IMR-90 (cell line): ENCODE measurements at places on chromosomes 7 and 10. TPM values are rescaled to one million over a fixed set of nuclear protein-coding genes. Genes with fewer than 3 reads are reported as not detected.

DNA sequence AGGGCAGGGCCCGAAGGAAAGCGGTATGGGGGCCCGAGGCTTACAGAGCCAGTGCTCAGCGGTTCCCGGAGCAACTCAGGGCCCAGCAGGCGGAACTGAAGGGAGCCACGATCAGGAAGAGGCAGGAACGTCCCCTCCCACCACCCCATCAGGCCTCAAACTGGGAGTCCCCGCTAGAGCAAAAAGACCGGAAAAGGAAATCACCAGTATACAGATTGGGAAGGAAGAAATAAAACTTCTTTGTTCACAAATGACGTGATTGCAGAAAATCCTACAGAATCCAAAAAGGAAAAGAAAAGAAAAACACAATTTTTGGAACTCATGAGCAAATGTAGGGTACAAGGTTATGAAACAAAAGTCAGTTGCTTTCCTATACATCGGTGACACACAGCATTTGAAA lies 21.6 kb upstream of the ZFAND2A start:
- no peaks in the 10 kb centered on the region for H3K36me3 ChIP-seq
- no peak overlapping the region for H3K4me3 ChIP-seq
- peaks cover 12% of the 10 kb centered on the region for H3K27me3 ChIP-seq
- DNase-seq: no peak
- H3K4me1 ChIP-seq: no peaks in the 10 kb centered on the region

GRCh38 chr10:132462463-132463332 lies 65.7 kb downstream of the PWWP2B start:
- DNase-seq: no peak
- H3K4me3 ChIP-seq: no peak overlapping the region
- peaks cover under 1% of the 10 kb centered on the region; the same call in 1 of the 2 replicates for H3K27me3 ChIP-seq
- no peaks in the 10 kb centered on the region; the same call in 1 of the 2 replicates for H3K4me1 ChIP-seq
- no peaks in the 10 kb centered on the region for H3K36me3 ChIP-seq

GRCh38 chr7:31782411-31782991 lies 95.5 kb downstream of the PPP1R17 start:
- no peak overlapping the region for H3K27ac ChIP-seq
- no peaks in the 10 kb centered on the region for H3K27me3 ChIP-seq
- peaks cover 2% of the 10 kb centered on the region; the same call in 1 of the 2 replicates for H3K4me1 ChIP-seq
- no peak overlapping the region for H3K4me3 ChIP-seq
- peak; percentile 77 for DNase-seq

MYL10 gene
- not detected in 2 replicates for total RNA-seq

COL26A1 gene
- total RNA-seq: not detected in 2 replicates

DNA sequence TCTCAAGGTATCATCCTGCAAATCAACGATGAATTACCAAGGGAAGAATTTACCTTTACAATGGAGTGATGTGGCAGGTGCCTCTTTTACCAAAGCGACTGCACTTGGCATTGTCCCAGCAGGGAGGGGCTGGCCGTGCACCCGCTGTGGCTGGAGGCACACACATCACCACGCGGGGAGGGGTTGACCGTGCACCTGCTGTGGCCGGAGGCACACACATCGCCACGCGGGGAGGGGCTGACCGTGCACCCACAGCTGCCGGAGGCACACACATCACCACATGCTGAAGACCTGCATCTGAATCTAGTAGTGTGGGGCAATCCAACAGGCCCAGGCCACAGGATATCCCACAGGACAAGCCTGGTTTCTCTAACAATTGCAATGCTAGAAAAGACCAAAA lies 493.5 kb downstream of the DNAJB6 start:
- H3K36me3 ChIP-seq: no peaks in the 10 kb centered on the region
- H3K27ac ChIP-seq: no peak overlapping the region
- no peak overlapping the region for H3K4me3 ChIP-seq
- H3K27me3 ChIP-seq: no peaks in the 10 kb centered on the region

EIF5AL1 gene
- total RNA-seq: 1.1 and 1.7 TPM in 2 replicates

DNA sequence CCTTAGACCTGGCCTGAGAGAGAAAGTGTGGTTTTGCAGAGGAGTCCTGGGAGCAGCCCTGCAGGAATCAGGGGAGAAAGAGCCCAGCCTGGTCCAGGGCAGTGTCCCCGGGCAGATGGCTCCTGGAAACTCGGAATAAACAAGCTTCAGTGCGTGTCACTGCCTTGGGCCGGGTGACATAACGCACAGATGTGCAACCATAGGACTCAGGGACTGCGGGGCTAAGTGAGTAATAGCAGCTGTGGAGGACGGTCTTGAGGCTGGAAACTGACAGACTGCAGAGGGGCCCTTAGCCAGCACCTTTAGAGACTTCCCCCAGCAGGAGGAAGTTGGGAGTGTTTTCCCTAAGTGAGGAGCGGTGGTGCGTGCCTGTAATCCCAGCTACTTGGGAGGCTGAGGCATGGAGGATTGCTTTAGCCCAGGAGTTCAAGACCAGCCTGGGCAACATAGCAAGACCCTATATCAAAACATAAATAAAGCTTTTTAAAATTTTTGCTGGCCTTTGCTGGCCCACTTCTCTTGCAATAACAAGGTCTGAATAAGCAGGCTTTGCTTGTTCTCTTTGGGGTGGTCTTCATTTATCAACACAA lies 5.3 kb upstream of the CLIP2 start:
- no peaks in the 10 kb centered on the region for H3K27me3 ChIP-seq
- peak; percentile 55 for DNase-seq
- no peak overlapping the region for H3K4me3 ChIP-seq
- H3K27ac ChIP-seq: no peak overlapping the region

CDK14 gene
- total RNA-seq: 28.1 and 29.6 TPM in 2 replicates
